HAP-1 (cell line): ENCODE measurements at places on chromosomes 11 and 22.

DNA sequence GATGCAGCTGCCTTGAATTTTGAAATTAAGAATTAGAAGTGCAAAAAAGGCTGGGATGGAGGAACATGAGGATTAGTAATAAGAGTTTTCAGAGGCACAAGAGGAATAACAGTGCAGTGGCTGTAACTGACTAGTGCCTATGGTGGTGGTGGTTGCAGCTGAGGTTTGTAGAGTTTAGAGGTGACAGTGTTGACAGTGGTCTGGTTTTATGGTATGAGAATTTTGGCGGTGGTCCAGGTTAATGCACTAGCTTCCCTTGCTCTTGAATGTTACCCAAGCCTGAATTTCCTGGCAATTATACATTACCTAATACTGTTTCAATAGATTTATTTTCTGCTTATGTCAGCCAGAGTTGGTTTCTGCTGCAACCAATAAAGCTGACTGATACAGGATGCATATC lies 112.8 kb upstream of the C11orf87 start:
- no peak for DNase-seq

- DNase-seq, result no peak
These were observed 193.5 kb downstream of the UVRAG start for GRCh38 chr11:76008474-76008873.

GRCh38 chr11:65742353-65742752 lies 21.8 kb upstream of the RNASEH2C start:
- no peak for DNase-seq

DNA sequence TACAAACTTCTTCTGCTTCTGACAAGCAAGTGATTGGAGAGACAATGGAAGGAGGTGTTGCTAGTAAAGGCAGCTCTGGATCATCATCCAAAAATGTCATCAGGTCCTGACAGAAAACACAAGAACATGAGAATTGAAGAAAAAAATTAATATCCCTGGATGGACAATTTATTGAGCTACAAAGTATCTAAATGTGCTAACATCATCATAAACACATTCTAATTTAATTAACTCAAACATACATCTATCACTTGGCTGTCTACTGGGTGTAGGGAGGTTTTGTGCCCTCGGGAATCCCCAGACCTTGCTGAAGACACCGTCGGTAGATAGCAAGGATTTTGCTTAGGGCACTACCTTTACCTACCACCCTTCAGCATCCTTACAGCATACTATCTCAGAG lies 72.6 kb downstream of the ENTHD1 start:
- no peak for DNase-seq

DNA sequence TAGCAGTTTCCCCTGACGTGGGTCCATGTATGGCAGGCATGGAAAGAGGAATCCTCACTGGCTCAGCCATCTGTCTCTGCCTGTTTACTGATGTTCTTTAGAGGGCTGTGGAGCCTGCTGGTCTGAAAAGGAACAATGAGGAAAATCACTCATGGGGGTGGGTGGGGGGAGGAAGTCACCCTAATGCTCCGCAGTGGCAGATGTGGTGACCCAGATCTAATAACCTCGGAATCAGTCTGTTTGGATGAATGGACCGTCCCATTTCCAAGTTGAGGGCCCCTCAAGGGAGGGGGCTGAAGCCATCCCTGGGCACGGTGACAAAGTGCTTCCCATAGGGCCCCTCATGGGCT lies 4.4 kb downstream of the BCR start:
- DNase-seq, result no peak

DNA sequence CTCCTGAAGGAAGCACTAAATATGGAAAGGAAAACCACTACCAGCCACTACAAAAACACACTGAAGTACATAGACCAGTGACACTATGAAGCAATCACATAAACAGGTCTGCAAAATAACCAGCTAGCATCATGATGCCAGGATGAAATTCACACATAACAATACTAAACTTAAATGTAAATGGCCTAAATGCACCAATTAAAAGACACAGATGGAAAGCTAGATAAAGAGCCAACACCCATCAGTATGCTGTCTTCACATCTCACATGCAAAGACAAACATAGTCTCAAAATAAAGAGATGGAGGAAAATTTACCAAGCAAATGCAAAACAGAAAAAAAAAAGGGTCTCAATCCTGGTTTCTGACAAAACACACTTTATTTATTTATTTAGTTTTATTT lies 171.7 kb downstream of the TTC28 start:
- DNase-seq, result no peak

DNA sequence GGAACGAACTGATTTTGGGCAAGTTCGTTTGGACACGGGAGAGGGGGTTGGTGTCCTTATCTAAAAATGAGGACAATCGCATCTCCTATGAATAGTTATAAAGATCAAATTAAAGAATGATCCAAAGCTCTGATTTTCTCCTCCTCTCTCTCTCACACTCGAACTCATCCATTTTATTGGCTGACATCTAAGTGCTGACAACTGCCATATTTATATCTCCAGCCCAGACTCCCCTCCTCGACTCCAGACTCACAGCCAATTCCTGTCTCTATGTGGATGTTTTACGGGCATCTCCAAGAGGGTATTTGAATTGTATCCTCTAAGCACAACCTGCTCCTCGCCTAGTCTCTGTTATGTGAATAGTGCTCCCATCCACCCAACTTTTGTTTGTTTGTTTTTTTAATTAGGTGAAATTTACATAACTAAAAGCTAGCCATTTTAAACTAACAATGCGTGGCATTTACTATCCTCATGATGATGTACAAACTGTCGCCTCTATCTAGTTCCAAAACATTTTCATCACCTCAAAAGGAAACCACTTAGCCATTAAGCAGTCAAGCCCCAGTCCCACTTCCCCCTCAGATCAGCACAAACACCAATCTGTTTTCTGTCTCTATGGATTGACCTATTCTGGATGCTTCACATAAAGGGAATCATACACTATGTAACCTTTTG lies 4.0 kb downstream of the SYN3 start:
- DNase-seq, result no peak

DNA sequence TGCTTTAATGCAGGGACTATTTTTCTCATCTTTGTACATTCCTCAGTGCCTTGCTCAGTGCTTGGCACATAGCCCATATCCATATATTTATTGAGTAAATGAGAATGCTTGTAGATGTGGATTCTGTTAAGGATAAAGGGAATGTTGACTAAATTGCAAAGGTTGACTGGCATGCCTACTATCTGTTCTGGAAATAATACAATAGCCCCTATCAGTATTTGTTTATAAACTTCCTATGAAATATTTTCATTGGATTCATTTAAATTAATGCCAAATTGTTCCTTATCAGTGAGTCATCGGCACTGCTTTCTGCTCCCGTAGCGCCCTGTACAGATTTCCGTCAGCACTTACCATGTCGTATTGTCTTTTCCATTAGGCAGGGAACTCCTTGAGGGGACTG lies 8.0 kb downstream of the RNF121 start:
- DNase-seq, result no peak

DNA sequence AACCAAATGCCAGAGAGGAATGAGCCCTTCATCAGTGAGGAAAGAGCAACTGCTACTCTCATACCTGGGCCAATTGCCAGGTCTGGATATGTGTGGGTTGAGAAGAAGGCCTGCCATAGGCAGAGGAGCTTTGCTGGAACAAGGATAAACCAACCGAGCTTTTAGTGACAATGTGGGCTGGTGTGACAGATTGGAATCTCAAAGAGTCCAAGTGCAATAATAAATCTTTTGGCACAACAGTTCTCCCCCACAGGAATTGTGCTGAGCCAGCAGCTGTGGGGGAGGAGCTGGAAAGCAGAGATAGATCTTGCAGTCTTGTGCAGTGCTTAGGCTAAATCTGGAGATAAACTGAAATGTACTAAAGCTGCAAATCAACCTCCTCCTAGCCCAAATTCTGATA lies 79.4 kb upstream of the ISX start:
- DNase-seq, result no peak

DNA sequence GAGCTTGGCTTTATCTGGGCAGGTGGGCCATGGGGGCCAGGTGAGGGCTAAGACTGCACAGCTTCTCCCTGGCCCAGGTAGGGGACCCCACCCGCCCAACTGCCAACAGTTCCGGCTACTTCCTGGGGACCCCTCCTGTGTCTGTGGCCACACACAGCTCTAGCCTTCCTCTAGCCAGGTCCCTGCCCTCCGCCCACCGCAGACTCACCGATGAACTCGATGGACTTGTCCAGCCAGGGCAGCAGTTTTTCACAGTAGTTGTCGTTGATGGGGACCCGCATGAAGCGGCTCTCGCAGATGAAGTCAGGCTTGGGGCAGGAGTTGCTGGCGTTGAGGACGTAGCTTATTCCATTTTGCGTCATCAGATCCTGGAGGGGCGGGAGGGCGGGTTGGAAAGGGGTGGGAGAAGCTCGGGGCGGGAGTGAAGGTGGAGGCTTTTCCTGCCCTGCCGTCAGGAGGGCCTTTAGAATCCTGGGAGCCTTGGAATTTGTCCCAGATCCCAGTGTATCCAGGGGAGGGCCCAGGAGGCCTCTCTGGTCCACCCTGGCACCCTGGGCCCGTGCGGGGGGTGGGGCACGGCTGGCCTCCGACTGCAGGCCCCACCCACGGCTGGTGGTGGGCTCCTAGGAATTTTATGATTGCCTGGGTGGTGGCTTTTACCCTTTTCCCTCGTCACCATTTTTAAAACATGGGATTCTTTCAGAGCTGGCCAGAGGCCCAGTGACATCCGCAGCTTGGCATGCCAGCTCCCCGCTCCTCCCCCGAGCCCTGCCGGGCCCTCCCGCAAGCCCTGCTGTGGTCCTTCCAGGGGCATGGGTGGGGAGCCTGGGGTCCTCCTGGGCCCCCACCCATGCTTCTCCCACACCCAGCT lies 13.9 kb downstream of the DUSP8 start:
- DNase-seq, result no peak
